ENCODE measurements at places on chromosomes 4 and X.
A peak's percentile ranks its signal among the peaks of the same experiment; 100 is the strongest.

GRCh38 chrX:41599507-41599906 is 89.3 kb upstream of the GPR34 start:
- DNase-seq, result no peak

DNA sequence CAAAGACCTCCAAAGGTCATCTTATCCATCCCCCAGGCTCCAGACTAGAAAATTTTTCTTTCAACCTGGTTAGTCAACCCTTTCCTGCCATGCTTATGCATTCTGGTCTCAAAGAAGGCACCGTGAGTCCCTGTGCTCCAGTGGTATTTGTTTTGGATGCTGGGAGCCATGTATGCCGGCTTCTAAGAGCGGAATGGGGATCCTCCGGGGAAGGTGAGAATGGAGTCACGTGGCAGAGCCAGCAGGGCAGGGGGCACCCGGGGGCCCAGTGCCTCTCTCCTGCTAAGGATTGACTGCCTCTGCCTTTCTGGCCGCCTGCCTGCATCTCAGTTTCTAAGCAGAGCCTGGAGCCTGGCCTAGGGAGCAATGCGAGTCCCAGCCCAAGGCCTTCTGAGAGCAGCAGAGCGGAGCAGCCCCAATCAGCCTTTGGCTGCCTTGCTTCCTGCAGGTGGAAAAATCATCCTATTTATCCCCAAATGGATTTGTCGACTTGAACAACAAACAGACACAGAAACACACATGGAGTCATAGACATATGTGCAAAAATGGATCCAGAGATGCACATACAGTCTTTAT is 141.0 kb downstream of the PJA1 start:
- no peak for DNase-seq

GRCh38 chrX:133838761-133839676 is 146.4 kb downstream of the GPC3 start:
- DNase-seq, result no peak

GRCh38 chr4:118282692-118283091 is 70.1 kb downstream of the PRSS12 start:
- DNase-seq, result no peak

DNA sequence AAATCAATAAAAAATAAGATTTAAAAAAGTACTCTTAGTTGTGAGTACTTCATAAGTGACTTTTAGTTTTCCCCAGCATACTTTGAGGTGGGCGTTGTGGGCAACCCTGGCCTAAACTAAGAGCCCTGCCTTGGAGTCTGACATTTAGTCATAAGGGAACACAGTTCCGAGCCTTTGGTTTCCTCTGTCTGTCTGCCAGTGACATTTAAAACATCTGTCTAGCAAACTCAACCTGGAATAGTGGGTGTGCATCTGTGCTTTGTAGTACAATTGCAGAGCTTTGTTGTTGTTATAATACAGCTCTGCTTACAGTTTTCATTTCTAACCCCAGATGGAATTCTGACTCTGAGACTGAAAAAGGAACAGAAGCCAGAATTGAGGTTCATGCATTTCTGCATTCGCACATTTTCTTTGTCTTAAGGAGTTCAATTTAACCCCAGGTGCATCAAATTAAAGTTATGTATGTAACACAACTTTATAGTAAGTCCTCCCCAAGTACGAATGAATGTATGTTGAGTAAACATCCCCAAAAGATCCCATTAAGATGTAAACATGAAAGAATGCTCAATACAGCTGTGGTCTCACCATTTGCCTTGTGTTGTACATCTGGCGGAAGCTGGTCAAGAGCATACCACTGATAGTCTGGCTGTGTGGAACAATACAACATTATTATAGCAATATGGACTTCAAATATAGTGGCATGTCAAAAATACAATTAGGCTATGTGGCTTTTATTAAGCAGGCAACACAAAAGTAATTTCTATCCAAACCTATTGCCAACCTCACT is 25.9 kb downstream of the TNIP3 start:
- no peak for DNase-seq

DNA sequence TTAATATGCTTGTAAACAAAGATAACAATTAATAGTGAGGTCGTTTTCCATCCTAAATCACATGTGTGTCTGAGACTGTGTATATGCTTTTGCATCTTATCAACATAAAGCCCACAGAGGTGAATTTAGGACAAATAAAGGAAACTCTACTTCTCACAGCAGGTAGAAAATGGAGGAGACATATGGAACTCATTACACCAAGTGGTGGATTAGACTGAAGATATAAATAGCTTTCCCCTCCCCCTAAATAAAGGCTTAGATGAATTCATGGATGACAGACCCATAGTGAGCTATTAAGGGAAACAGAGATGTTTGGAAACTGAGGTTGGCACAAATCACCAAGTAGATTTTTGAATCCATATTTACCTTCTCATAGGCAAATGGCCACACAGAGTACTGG is 79.7 kb downstream of the GRIA3 start:
- no peak for DNase-seq

- DNase-seq, result no peak
Measured at GRCh38 chrX:93977641-93978040, 303.6 kb downstream of the FAM133A start.

- DNase-seq, result no peak
Measured at GRCh38 chr4:108370291-108371141, 201.8 kb upstream of the LEF1 start.

DNA sequence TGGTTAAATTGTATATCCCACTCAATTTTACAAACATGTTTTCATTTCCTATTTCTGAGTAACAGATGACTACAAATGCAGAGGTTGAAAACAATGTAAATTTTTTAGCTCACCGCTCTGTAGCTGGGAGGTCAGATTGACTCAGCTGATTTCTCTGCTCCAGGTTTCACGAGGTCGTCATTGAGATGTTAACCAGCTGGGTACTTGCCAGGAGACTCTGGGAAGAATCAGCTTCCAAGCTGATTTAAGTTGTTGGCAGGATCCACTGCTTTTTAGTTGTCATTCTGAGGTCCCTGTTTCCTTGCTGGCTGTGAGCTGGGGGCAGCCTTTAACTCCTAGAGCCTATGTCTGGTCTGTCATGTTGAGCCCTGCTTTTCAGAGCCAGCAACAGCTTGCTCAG is 864.3 kb upstream of the AGA start:
- no peak for DNase-seq

DNA sequence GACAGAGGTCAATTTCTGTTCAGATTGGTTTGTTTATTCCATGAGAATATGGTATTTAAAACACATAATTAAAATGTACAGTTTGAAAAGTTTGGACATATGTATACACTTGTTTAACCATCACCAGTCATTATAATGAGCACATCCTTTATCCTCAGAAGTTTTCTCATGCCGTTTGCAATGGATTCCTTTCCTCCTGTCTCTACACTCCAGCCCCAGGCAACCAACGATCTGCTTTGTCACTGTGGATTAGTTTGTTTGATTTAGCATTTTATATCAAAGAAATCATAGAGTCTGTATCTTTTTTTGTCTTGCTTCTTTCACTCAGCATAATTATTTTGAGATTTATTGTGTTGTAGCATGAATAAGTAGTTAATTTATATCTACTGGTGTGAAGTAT is 243.0 kb upstream of the TRAM1L1 start:
- no peak for DNase-seq

DNA sequence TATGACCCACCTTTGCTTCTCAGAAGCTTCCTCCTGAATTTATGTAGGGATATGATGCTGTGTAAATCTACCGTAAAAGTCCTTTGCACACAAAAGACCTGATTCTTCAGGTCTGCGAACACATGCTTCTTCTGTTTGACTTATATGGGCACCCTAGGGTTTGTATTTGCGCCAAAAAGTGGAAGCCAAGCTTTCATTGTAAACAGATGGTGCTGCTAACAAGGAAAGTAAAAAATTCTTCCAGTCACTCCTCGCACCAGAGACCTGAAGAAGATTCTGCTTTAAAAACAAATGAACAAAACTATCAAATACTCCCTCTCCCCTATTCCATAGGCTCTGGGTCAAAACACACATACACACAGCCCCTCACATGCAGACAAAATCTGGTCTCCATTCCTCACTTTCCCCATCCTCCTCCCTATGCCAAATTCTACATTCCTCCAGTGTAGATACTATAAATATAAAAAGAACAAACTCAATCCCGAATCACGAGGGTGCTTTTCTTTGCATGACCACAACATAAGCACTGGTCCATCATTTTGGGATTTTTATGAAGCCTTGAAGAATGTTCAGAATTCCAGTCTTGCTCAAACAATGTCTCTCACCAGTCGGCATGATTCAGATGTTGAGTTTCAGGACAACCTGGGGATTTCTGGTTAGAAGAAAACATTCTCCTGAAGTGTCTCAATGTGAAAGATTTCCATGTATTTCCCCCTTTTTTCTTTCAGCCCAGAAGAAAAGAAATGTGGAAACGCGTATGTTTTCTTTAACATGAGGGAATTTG is 125.1 kb downstream of the PALLD start:
- no peak for DNase-seq

- no peak for DNase-seq
Measured at GRCh38 chr4:179040259-179040658, 1598.0 kb upstream of the AGA start.

- DNase-seq, result no peak
Measured at GRCh38 chr4:128844931-128845330, 35.4 kb downstream of the JADE1 start.

DNA sequence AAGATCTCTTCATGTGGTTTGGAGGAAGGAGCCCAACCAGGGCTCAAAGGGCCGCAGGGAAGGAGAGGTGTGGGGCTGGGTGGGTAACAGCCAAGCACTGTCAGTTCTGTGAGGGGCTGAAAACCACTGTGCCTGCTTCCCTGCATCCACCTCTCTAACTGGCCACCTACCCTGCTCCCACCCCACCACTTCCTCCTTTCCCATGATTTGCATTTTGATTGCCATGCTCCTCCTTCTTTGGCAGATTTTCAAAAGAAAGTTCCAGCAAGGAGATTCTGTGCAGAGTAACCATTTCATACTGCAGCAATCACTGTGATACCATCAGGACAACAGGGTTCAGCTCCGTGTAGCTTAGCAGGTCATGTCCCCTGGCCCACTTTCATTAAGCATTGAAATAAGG is 1.8 kb downstream of the ZNF674 start:
- DNase-seq, result no peak

DNA sequence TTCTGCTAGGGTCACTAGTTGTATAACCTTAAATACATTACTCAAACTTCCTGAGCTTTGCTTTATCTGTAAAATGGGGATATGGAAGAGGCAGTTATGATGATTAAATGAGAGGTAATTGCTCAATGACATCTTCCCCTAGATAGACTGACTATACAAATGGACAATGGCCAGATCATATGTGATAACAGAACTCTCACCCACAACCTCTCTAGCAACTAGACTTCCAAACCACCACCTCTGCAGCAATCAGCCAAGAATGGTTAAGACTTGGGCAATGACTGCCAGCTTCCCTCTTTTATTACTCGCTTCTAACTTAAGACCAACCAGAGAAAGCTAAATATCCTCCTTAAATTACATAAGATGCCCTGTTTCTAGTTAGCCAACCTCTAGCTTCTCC is 2.9 kb upstream of the SEPSECS start:
- no peak for DNase-seq

DNA sequence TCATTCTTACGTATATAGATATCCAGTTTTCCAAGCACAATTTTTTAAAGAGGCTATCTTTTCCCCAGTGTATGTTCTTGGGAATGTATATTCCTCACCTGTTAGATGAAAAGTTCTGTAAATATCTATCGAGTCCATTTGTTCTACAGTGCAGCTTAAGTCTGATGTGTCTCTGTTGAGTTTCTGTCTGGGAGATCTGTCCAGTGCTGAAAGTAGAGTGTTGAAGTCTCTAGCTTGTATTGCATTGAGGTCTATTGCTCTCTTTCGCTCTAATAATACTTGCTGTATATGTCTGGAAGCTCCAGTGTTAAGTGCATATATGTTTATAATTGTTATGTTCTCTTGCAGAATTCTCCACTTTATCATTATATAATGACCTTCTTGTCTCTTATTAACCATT is 373.1 kb downstream of the PPARGC1A start:
- DNase-seq, result no peak

- no peak for DNase-seq
Measured at GRCh38 chr4:13920111-13920875, 292.8 kb upstream of the BOD1L1 start.

DNA sequence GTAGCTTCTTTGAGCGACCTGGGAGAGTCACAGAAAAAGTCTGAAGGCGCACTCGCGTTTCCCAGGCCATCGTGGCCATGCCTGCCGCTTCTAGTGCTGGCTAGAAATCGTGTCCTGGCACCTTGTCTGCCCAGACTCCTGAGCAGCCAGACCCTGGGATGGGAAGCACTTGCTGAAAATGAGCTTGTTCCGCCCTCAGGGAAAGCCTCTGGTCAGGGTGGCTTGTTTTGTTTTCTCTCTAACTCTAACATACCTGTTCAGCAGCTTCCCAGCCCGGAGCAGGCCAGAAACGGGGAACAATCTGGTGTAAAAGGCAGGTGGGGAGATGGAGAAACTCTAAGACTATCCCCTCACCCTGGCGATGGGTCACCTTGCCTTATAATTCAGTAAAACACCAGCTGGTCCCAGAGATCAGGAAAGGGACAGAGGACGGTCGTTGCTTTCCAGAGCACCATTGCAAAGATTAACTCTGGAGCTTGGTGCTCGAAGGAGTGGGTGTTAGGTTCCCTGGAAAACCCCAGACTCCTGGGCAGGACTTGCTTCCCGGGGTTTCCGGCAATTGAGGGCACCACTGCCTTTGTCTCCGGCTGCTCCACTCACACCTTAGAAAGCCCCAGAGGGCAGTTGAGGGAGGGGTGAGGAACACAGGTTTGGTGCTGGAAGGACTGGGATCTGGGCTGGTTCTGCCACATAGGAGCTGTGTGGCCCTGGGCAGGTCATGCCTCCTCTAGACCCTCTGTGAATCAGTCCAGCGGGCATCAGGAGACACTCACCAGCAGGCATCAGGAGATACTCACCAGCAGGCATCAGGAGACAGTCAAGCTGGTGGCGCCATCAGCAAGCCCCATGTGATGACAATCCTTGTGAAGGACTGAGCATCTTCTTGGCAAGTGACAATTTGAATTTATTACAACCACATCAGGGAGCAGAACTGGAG is 4.5 kb upstream of the SH3TC1 start:
- no peak for DNase-seq

GRCh38 chr4:957581-958313 is 15.6 kb downstream of the DGKQ start:
- no peak for DNase-seq

- no peak for DNase-seq
Measured at GRCh38 chr4:68904786-68905185, 46.8 kb downstream of the UGT2A3 start.

- DNase-seq, result no peak
Measured at GRCh38 chrX:7133050-7133440, 14.5 kb upstream of the STS start.

- DNase-seq, result peak; percentile 52
Measured at GRCh38 chr4:54746218-54746617, 88.5 kb downstream of the KIT start.

DNA sequence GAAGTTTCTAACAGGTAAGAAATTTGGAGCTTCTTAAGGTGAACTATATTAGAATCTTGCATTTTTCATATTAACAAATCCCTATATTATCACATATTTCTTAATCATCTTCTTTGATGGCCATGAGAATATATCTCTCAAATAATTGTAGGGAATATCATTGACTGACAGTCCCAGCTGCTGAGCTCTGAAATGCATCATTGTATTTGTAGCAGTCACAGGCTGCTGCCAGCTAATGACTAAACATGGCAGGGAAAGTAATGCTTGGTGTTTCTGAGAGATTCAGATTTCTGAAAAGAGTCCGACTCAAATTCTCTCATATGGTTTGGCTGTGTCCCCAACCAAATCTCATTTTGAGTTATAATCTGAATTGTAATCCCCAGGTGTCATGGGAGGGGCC is 171.9 kb downstream of the TRAM1L1 start:
- DNase-seq, result no peak

GRCh38 chrX:112512509-112512908 is 167.2 kb downstream of the LHFPL1 start:
- no peak for DNase-seq

- DNase-seq, result no peak
Measured at GRCh38 chr4:27360790-27361267, 500.2 kb downstream of the STIM2 start.
